ENCODE measurements at places on chromosomes 11 and 22.
A peak's percentile ranks its signal among the peaks of the same experiment; 100 is the strongest.

GRCh38 chr11:69013009-69013951, at the start of gene MRGPRF:
TSS of gene MRGPRF (minus strand) at chr11:69013246. CDS start at chr11:69009901, 3,345 bp downstream.
- H3K27ac ChIP-seq = peak within 1 kb of the TSS; percentile 93
- no peaks in the 10 kb centered on the region for H3K27me3 ChIP-seq
- peak; percentile 95 for DNase-seq

DNA sequence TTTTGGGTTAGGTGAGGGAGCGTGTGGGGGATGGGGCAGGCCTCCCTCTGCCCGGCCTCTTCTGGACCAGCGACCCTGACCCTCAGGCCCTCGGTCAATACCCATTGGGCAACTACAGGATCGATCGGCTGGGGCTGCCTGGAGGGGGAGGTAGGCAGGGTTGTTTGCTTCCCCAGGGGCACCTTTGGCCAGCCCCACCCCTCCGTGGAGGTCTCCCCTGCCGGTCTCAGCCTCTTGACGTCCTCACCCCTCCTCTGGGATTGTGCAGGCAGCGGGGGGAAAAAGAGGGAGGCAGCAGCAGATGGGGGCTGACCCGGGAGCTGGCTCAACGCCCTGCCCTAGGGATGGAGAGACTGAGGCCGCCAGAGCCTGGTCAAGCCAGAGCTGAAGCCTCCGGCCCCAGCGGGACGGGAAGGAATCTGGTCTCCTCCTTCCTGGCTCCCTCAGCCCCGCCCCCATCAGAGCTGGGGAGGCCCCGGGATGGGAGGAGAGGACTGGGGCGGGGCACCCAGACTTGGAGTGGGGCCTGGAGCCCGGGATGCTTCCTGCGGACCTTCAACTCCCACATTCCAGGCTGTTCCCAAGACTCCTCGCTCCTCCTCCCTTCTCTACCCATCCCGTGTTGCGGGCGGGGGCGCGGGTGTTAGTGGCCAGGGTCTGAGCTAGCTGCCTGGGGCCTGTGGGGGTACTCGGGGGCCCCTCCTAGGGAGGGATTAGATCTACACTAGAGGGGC, 14.4 kb upstream of the CDC42EP1 start:
- peaks cover 62% of the 10 kb centered on the region for H3K4me1 ChIP-seq
- no peaks in the 10 kb centered on the region for H3K27me3 ChIP-seq
- peak overlapping the region; percentile 97 for H3K27ac ChIP-seq

- no peaks in the 10 kb centered on the region for H3K27me3 ChIP-seq
- no peaks in the 10 kb centered on the region for H3K36me3 ChIP-seq
- no peak overlapping the region for H3K27ac ChIP-seq
- no peak for DNase-seq
- no peaks in the 10 kb centered on the region for H3K4me1 ChIP-seq
Observed at GRCh38 chr11:76277298-76278175, 71.2 kb upstream of the WNT11 start.

DNA sequence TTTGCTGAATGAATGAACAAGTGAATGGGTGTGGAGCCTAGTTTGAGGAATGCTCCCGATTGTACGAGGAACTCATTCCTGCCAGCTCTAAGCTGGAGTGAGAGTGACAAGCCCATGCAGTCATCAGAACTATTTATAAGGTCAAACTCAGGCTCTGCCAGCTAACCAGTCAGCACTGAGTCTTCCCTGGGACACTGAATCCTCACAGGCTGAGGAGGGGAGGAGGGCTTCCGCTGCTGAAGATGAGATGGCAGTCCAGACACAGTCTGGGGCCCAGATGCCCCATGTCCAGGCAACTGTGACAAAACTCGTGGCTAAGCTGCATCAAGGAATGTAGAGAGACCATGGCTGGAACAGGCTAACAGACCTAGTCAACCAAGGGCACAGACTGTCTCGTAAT, 4.0 kb downstream of the LRP4 start:
- H3K4me1 ChIP-seq = no peaks in the 10 kb centered on the region
- no peaks in the 10 kb centered on the region for H3K36me3 ChIP-seq
- no peak overlapping the region for H3K4me3 ChIP-seq
- peaks cover 4% of the 10 kb centered on the region for H3K27me3 ChIP-seq
- no peak overlapping the region for H3K27ac ChIP-seq

DNA sequence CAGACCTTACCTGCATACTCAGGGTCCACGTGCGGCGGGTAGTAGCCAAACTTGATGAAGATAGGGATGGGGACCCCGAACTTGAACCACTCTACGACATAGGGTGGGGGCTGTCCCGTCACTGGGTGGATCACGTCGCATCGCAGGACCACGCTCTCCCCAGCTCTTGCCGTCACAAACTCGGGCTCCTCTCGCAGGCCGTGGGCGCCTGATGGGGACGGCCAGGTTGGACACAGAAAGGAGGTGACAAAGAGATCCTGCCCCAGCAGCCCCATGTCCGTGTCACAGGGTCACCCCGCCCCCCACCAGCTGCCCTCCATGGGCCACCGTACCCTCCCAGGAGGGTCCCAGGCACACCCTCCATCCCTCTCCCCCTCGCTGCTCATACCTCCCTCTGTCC, 10.7 kb downstream of the IGSF9B start:
- DNase-seq = no peak
- no peak overlapping the region for H3K4me3 ChIP-seq
- H3K27me3 ChIP-seq = no peaks in the 10 kb centered on the region
- no peak overlapping the region for H3K27ac ChIP-seq
- peaks cover 5% of the 10 kb centered on the region for H3K36me3 ChIP-seq

GRCh38 chr11:3836903-3837302, 3.9 kb downstream of the RHOG start:
- H3K4me3 ChIP-seq = no peak overlapping the region
- no peaks in the 10 kb centered on the region for H3K4me1 ChIP-seq
- H3K27me3 ChIP-seq = no peaks in the 10 kb centered on the region
- no peak for DNase-seq
- no peaks in the 10 kb centered on the region for H3K36me3 ChIP-seq

DNA sequence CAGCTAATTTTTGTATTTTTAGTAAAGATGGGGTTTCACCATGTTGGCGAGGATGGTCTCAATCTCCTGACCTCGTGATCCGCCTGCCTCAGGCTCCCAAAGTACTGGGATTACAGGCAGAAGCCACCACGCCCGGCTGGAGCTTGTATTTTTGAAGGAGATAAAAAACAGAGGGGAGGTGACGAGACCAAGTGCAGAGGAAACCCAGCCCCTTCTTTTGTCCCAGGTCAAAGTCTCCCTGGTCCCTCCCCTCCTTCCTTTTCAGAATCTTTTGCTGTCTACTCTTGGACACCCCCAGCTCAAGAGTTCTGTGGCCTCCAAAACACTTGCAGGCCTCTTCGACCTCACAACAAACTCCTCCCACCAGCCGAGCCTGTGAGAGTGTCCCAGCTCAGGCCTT, 12.2 kb upstream of the TMEM184B start:
- H3K4me3 ChIP-seq = no peak overlapping the region
- H3K36me3 ChIP-seq = peaks cover 27% of the 10 kb centered on the region
- H3K27ac ChIP-seq = peak overlapping the region; percentile 73
- H3K27me3 ChIP-seq = no peaks in the 10 kb centered on the region
- no peak for DNase-seq

- no peaks in the 10 kb centered on the region for H3K36me3 ChIP-seq
- H3K27me3 ChIP-seq = no peaks in the 10 kb centered on the region
- H3K27ac ChIP-seq = no peak overlapping the region
- no peak for DNase-seq
- H3K4me1 ChIP-seq = no peaks in the 10 kb centered on the region
Observed at GRCh38 chr11:111045874-111046273, 199.7 kb upstream of the POU2AF2 start.

GRCh38 chr22:40237241-40237640, 59.5 kb downstream of the TNRC6B start:
- peaks cover 4% of the 10 kb centered on the region for H3K36me3 ChIP-seq
- peaks cover 6% of the 10 kb centered on the region for H3K4me1 ChIP-seq
- H3K4me3 ChIP-seq = no peak overlapping the region
- H3K27ac ChIP-seq = no peak overlapping the region

DNA sequence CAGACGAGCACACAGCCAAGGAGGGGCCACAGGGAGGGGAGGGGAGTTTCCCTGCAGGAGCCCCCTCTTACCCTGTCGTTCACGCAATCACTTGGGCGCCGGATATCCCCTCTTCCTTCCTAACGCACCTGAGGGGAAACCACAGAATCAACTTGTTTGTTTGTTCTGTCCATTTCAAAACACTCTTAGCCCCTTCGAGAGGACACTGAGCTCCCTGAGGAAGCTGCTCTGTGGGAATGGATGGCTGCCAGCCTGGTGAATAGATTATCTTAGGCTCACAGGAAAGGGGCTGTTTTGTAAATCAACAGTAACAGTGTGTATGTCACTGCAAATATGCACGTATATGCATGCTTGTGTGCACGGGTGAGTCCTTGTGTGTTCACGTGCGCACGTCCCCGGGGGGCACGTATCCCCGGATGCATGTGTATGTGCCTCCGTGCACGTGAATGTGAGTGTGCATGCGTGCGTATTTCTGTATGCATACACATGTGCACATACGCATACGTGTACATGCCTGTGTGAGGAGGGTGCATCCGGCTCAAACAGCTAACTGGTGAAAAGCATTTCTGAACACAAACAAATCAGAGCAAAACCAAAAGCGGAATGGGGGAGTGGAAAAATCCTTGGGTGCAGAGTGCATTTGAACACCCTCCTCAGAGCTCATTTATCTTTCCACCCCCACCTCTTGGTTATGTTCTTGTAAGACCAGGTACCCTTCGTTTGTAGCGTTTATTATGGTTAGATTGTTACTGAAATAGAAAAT, 7.2 kb downstream of the ARSA start:
- peaks cover 8% of the 10 kb centered on the region for H3K36me3 ChIP-seq
- no peaks in the 10 kb centered on the region for H3K27me3 ChIP-seq
- peak; percentile 78 for DNase-seq
- no peak overlapping the region for H3K27ac ChIP-seq
- no peak overlapping the region for H3K4me3 ChIP-seq
- H3K4me1 ChIP-seq = peaks cover 12% of the 10 kb centered on the region

- DNase-seq = no peak
- no peak overlapping the region for H3K4me3 ChIP-seq
- no peak overlapping the region for H3K27ac ChIP-seq
- H3K36me3 ChIP-seq = peaks cover 55% of the 10 kb centered on the region
Observed at GRCh38 chr11:118524757-118525470, 2.4 kb upstream of the TTC36 start.

GRCh38 chr11:4863876-4864275, 14.9 kb upstream of the OR51S1 start:
- H3K27ac ChIP-seq = no peak overlapping the region
- no peaks in the 10 kb centered on the region for H3K27me3 ChIP-seq
- no peak overlapping the region for H3K4me3 ChIP-seq
- DNase-seq = no peak
- H3K4me1 ChIP-seq = no peaks in the 10 kb centered on the region

DNA sequence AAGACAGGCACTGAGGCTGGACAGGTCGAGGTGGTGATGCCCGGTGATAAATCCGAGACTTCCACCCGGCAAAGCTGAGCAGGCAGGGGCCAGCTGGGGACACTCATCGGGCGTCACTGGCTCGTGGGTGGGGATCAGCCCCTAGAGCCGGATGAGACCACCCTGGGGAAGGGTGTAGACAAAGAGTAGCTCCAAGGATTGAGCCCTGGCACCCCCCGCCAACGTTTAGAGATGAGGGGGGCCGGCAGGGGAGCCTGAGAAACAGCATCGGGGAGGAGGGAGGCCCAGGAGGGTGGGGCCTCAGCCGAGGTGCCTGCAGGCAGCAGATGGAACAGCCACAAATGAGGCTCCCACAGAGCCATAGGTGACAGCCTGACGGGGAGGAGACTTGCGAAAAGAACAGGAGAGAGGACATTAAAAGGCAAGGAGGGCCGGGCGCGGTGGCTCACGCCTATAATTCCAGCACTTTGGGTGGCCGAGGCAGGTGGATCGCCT, 27.4 kb upstream of the CBX7 start:
- no peaks in the 10 kb centered on the region for H3K36me3 ChIP-seq
- H3K4me1 ChIP-seq = peaks cover 7% of the 10 kb centered on the region
- H3K4me3 ChIP-seq = no peak overlapping the region
- no peak for DNase-seq
- H3K27ac ChIP-seq = no peak overlapping the region
- H3K27me3 ChIP-seq = peaks cover 4% of the 10 kb centered on the region

- H3K4me3 ChIP-seq = no peak overlapping the region
- no peak for DNase-seq
- H3K27ac ChIP-seq = no peak overlapping the region
Observed at GRCh38 chr11:6210274-6210955, 5.1 kb downstream of the C11orf42 start.

- DNase-seq = no peak
- H3K4me3 ChIP-seq = no peak overlapping the region
- H3K27ac ChIP-seq = no peak overlapping the region
- H3K27me3 ChIP-seq = no peaks in the 10 kb centered on the region
- no peaks in the 10 kb centered on the region for H3K4me1 ChIP-seq
- no peaks in the 10 kb centered on the region for H3K36me3 ChIP-seq
Observed at GRCh38 chr11:122756417-122756816, 81.9 kb upstream of the CRTAM start.

DNA sequence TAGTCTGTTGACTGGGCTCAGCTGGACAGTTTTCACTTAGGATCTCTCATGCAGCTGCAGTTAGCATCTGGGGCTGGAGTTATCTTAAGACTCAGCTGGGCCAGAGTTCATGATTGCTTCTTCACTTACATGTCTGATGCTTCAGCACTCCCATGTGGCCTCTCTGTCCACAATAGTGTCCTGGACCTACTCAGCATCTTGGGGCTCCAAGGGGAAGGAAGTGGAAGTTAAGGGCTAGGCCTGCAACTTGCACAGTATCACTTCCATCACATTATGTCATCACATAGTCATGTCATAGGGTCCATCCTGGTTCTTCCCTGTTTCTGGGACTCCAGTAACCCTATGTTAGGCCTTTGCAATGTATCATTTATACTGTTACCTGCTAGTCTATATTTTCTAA, 115.9 kb downstream of the C11orf65 start:
- DNase-seq = no peak
- no peaks in the 10 kb centered on the region for H3K27me3 ChIP-seq
- peaks cover 83% of the 10 kb centered on the region for H3K36me3 ChIP-seq
- H3K4me1 ChIP-seq = no peaks in the 10 kb centered on the region
- no peak overlapping the region for H3K27ac ChIP-seq
- no peak overlapping the region for H3K4me3 ChIP-seq

- no peak overlapping the region for H3K27ac ChIP-seq
- no peaks in the 10 kb centered on the region for H3K36me3 ChIP-seq
- no peak for DNase-seq
Observed at GRCh38 chr11:92888696-92889095, 80.8 kb upstream of the MTNR1B start.

- H3K36me3 ChIP-seq = no peaks in the 10 kb centered on the region
- H3K4me1 ChIP-seq = no peaks in the 10 kb centered on the region
- no peak for DNase-seq
- H3K27ac ChIP-seq = no peak overlapping the region
Observed at GRCh38 chr11:59193587-59194130, 19.1 kb downstream of the MPEG1 start.

DNA sequence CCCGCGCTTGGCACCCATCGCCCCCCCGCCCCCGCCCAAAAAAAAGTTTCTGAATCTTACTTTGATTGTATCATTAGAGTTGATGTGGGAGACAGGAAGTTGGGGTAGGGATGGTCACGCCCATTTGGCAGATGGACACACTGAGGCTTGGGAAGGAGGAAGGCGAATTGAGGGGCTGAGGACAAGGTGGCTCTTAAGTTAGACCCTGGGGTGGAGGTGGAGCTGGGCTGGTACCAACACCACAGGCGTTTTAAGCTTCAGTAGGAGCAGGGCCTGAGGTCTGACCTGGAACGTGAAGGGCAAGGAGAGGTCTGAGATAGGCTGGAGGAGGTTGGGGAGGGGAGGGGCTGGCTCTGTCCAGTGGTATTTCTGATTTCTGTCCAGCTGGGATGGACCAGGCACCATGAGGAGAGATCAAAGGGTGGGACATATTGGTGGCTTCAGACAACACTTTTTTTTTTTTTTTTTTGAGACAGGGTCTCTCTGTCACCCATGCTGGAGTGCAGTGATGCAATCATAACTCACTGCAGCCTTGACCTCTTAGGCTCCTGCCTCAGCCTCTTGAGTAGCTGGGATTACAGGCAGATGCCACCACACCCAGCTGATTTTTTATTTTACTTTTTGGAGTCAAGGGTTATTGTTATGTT, 799 bp upstream of the CDC42BPG start:
- H3K4me3 ChIP-seq = peak overlapping the region; percentile 51
- H3K36me3 ChIP-seq = no peaks in the 10 kb centered on the region
- DNase-seq = no peak
